ENCODE measurements at places on chromosomes 12 and 14.

GRCh38 chr12:2574355-2574935 is 220.3 kb upstream of the FKBP4 start:
- DNase-seq = no peak

DNA sequence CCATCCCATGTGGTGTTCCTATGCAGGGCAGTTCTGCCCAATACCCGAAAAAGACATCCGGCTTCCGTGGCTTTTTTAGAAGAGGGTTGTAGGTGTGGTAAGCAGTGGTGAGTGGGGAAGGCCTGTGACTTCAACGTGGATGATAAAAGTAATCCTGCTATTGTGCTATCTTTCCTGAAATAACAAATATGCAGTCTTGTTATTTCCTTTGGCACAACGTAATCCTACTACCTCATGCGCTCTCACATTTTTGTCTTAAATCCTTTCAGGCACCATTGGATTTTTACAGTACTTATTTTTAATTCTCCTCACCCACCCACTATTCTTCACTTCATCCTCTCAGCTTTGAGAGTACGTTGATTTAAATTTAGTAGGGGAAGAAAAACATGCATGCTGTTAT is 96.8 kb downstream of the IPO8 start:
- DNase-seq = no peak

GRCh38 chr14:54772451-54772881 is 130.2 kb downstream of the GCH1 start:
- DNase-seq = no peak

DNA sequence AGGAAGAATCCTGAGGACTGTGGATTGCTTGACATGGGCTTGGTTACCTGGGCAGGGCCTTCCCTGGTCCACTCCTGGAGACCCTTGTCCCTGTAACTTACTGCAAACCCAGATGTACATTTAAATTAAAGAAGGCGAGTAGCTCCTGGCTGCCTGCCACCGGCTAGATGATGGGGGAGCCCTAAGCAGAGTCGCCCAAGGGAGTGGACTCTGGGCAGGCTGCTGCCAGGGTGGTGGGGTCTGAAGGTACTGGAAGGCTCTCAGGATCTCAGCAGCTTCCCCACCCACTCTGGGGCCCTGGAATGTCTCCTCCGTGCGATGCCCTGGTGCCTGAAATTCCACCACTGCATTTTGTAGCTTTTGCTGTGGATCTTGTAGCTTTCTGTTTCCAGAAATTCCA is 74.7 kb downstream of the FBXL14 start:
- DNase-seq = no peak
